ENCODE measurements at places on chromosomes 5 and 9. TPM values are rescaled to one million over a fixed set of nuclear protein-coding genes. Genes with fewer than 3 reads are reported as not detected.
A peak's percentile ranks its signal among the peaks of the same experiment; 100 is the strongest.

- no peak for DNase-seq
Observed at GRCh38 chr9:14654932-14655331, 38.3 kb downstream of the ZDHHC21 start.

The UBE2QL1 gene
- total RNA-seq: not detected

GRCh38 chr5:82720213-82721086 lies 356.7 kb downstream of the TMEM167A start:
- DNase-seq: no peak

The ABO gene
- total RNA-seq: 1.9 TPM

GRCh38 chr9:116154334-116154975 lies 864 bp downstream of the PAPPA start:
- no peak for DNase-seq

- no peak for DNase-seq
Observed at GRCh38 chr9:132943651-132944293, 644 bp downstream of the TSC1 start.

DNA sequence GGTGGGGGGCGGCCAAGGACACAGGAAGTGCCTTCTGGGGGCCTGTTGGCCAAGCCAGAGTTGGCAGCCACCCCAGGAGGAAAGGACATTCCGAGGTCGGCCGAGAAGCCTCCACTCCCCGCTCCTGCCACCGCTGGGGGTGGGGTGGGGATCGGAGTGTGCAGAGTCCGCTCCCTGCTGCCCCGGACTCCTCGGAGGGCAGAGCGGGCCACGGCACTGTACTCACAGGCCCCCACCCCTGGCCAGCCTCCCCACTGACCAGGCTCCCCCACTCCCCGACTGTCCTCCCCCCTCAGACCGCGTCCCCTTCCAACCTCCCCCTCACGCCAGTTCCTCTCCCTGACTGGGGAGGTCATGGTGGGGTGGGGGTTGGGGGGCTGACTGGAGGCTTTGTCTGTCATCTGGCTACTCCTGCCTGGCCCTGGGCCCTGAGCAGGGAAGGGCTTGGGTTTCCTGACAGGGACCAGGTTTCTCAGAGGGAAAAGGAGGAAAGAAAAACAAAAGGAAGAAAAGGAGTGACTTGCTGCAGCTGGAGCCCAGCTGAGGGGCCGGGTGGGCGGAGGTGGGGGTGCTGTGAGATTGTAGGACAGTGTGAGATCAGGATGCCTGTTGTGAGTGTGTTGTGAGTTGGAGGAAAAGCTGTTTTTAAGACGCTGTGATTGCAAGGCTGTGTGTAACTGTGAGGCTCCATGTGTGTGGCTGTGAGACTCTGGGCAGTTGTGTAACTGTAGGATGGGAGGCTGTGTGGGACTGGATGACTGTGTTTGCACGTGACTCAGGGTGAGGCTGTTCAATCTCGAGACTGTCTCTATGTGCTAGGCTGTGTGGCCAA lies 29.7 kb downstream of the CNTFR start:
- DNase-seq: peak; percentile 62

- DNase-seq: peak; percentile 87
Observed at GRCh38 chr5:148956477-148957385, 106.1 kb downstream of the SH3TC2 start.

DNA sequence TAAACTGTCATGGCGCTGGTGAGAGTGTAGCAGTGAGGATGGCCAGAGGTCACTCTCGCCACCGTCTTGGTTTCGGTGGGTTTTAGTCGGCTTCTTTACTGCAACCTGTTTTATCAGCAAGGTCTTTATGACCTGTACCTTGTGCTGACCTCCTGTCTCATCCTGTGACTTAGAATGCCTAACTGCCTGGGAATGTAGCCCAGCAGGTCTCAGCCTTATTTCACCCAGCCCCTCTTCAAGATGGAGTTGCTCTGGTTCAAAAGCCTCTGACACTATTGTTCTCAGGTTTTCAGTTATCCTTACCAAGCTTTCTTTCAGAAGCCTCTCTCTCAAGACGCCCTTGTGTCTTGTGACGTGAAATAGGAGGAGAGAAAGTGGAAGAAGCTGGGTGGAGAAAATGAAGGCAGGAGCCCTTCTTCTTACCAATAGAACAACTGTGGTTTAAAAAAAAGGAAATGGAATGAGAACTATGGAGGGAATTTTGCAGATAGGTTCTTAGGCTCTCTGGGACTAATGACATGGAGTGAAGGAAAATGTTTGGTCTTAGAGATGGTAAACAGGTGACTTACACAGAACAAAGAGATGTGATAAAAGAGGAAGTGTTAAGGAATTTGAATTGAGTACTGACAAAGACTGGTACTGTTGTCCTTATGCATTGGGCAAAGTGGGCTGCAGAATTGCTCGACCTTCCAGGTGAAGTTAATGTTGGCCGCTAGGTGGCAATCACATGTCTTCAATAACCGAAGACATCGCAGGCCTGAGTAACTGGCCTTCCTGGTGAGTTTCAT lies 133.3 kb upstream of the RAI14 start:
- DNase-seq: peak; percentile 79

DNA sequence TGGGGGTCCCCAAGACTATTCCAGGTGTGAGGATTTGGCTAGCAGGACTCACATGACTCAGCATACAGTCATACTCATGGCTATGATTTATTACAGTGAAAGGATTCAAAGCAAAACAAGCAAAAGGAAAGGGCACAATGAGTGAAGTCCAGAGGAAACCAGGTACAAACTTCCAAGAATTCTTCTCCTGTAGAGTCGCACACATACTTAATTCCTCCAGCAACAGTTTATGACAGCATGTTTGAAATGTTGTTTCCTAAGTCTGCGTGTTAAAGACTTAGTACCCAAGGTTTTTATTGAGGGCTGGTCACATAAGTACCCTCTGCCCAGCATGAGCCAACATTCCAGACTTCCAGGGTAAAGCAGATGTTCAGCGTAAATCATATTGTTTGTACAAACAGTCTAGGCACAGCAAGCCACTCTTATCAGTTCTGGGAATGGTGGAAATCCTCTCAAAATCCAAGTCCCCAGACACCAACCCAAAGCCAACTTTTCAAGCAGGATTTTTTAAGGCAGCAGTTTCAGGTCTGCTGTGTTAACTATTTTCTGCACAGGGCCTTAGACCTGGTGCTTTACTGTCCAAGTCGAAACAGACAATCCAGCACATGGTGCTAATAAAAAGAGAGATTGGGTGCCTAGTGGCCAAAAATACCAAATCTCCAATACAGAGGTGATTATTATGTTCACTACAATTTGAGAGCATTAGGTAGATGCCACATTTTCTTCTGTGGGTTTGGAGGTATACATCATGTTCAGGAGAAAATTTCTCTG lies 18.6 kb upstream of the RICTOR start:
- DNase-seq: peak; percentile 88

Measured in bronchial epithelial cell (primary cell).